Glomerular endothelial cell (primary cell): ENCODE measurements at places on chromosomes 3 and 15. TPM values are rescaled to one million over a fixed set of nuclear protein-coding genes. Genes with fewer than 3 reads are reported as not detected.

GRCh38 chr15:66129586-66129985, 124.0 kb downstream of the MEGF11 start:
- no peak for DNase-seq

GRCh38 chr3:197478746-197479668, 76.8 kb downstream of the BDH1 start:
- no peak for DNase-seq

Gene ABHD17C
- total RNA-seq = 4.5 and 7.3 TPM in 2 replicates

Gene KBTBD13
- not detected in 2 replicates for total RNA-seq

DNA sequence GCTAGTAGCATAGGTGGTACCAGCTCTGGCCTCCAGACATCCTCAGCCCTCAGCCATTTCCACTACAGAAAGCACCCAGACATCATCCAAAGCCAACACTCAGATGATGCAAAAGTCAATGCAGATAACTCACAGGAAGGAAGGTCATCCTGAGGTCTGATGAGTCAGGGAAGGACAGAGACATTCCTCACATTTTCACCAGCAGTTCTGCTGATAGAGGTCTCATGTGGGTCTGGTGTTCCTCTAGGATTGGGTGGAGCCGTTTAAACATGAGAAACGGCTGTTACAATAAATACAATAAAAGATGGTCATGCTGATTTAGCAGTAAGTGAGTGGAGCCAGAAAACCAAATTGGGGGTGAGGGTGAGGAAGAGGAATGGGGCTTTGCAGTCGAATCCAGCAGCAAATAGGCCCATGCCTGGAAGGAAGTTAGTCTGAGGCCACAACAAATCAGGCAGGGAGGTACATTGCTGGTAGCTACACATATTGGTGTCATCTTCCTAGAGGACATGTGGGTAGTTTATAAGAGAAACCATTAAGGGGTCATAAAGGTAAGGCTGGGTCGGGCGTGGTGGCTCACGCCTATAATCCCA, 33.3 kb upstream of the FLNB start:
- DNase-seq = no peak

Gene ZNF619
- total RNA-seq = 3.6 and 4.4 TPM in 2 replicates

- DNase-seq = no peak
Measured at GRCh38 chr15:98292442-98293240, 332.1 kb downstream of the ARRDC4 start.

- no peak for DNase-seq
Measured at GRCh38 chr3:122025296-122025695, 3.2 kb upstream of the ILDR1 start.
